ENCODE measurements at places on chromosomes 6 and 20.

GRCh38 chr20:22905658-22906057 lies 129.5 kb upstream of the SSTR4 start:
- DNase-seq: no peak

DNA sequence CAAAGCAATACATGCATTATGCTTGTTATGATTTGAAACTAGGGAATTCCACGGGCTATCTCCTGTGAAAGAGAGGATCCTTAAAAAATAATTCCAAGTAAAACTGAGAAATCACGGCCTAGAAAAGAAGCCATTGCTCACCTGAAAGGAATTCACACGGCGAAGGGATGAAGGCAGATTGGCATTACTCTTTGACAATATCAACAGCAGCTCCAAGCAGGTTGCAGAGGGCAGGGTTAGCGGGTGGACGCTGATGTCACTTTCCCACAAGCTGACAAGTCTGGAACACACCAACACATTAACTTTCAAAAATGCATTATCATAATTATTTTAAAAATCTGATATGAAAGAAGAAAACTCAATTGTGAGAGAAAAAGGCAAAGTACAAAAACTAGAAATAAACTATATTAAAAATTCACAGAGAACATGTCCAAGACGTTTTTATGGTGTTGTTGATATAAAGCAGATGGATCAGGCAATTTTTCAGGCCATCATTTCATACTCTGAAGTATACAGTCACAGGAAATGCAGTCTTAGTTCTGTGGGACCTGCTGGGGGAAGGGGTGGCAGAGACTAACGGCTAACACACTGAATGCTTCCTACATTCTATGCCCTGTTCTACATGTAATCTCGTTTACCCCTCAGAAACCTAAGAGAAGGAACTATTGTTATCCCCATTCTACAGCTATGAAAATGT lies 108.3 kb downstream of the UBE3D start:
- DNase-seq: no peak

DNA sequence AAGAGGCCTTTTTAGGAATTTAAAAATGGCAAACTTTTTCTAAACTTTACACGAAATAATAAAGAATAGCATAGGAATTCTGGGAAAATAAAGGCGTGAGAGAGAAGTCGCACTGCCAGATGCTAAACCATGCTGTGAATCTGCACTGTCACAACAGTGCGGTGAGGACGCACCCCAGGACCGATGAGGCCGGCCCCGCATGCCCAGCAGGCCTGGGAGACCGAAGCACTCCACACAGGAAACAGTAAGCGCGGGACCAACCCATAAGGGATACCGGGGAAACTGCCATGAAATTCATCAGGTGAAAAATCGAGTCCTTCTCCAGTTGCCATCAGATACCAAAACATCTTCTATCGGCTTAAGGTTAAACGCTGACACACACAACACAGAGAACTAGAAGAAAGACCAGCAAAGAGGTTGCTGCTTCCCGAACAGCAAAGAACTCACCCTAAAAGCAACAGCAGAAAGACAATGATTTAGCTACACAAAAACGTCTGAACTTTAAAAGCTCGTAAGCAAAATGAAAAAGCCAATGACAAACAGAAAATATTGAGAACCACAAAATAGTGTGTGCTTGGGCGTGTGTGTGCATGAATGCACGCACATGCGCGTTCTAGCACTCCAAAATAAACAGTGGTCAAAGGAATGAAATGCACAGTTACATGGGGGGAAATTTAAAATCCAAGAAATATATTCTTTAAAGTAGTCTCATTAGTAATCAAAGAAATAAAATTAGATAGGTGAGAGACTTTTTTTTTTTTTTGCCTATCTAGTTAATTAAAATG lies 15.4 kb downstream of the RAMACL start:
- DNase-seq: no peak

DNA sequence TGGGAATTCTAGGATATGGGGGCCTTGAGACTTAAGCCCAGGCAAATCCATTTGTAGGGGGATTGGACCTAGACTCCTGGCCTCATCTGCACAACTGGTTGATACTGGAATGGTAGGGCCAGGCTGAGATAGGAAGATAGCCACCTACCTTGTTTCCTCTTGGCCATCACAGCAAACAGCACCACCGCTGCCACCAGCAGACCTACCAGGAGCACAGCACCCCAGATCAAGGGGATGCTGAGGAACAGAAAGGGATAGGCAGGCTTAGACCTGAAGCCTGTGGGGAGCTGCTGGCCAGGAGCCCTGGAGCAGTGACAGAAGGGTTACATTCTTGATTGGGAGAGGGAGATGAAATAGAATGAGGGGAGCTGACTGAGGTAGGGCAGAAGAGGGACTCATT lies 3.5 kb downstream of the TREML1 start:
- no peak for DNase-seq

DNA sequence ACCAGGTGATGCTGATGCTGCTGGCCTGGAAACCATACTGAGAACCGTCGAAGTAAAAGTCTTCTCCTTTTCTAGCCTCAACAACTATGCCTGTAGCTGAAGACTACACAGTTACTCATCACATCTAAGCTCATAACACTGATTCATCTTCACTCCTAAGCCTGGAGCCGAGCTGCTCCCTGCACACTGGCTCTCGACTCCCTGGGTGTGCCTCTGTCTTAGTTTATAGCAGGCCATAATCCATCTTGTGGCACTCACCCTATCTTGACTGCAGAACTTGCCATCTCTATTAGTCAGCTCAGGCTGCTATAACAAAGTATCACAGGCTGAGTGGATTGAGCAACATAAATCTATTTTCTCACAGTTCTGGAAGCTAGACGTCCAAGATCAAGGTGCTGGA lies 191.0 kb downstream of the UNC5CL start:
- DNase-seq: no peak

DNA sequence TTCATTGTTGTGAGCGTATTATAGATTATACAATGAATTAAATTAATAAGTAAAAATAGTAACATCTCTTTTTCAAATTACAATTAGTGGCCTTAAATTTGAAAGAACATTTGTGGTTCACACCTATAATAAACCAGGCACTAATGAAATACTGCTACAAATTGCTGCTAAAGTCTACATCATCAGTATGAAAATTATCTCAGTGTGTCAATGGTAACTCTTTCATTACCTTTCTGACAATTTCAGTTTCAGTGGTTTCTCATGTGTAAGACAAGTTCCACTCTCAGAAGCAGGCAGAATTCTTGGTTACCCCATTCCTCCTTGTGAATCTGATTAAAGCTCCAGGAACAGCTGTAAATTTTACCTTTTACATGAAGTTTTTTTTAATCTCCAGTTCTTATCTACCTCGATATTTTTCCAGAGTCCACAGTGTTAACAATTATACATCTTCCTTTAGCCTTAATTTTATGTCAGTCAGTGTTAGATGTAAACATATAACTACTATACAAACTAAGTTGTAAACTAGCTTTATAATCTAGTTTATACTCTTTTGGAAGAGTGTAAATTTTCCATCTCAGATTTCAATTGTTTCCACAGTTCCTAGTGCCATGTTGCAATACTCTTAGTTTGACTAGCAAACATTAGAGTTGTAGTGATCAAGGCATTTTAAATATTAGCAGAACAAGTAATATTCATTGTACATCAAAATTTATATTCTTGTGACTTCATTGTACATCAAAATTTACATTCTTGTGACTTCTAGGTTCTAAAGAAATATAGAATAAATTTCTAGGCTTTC lies 1038.4 kb downstream of the EPHA7 start:
- no peak for DNase-seq

DNA sequence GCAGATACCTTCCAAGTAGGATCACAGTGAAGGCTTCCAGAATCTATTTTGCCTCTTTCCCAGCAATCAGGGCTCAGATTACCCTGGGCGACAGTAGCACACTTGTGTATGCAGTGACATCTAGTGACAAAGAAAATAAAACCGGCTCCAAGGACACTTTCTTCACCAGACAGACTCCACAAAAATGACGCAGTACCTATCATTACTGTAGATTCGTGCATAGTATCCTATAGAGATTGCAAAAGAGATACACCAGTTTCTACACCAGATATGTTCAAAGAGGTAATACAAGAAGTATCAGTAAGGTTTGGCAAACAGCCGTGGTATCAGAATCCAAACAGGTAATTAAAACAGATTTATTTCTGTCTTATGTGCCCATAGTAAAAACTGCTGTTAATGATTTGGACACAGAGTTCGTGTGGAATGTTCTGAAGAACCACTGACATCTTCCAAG lies 600.4 kb upstream of the JAG1 start:
- DNase-seq: no peak

GRCh38 chr6:45812922-45813321 lies 202.7 kb downstream of the CLIC5 start:
- DNase-seq: no peak

GRCh38 chr20:3818155-3819151 lies 1.9 kb upstream of the AP5S1 start:
- DNase-seq: no peak

- DNase-seq: no peak
Observed at GRCh38 chr6:47288267-47289090, 21.2 kb downstream of the TNFRSF21 start.

GRCh38 chr6:37077191-37077904 lies 71.9 kb downstream of the FGD2 start:
- no peak for DNase-seq

- no peak for DNase-seq
Observed at GRCh38 chr20:15576411-15576810, 996.8 kb downstream of the KIF16B start.

DNA sequence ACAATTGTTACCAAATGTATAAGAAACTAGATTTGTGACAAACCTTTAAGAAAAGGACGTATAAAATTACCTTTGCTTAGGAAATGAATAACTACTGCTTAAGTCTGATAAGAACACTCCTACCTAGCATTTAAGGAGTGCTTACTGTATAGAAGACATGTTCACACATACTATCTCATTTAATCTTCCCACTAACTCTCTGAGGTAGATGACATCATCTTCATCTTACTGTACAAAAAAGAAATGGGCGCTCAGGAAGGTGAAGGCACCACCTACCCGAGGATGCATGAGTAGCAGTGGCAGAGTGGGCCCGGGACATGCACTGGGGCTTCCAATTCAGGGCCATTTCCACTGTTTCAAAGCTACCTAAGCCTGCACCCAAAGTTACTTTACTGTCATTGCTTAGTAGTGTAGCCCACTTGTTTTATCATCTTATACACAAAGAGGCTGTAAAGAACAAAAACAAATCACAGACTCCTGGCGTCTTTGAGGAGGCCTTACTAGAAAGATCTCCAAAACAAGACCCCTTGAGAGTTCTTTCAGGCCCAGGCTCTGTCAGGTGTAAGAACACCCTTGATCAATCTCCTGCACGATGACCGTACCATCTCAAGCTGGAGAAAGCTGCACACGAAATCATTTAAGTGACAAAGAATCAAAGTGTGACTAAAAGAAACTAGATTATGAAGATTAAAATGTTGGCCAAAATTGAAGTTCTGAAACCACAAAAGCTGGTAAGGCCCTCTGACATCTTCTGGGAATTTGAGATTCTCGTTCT lies 128.0 kb downstream of the INSM1 start:
- DNase-seq: no peak

DNA sequence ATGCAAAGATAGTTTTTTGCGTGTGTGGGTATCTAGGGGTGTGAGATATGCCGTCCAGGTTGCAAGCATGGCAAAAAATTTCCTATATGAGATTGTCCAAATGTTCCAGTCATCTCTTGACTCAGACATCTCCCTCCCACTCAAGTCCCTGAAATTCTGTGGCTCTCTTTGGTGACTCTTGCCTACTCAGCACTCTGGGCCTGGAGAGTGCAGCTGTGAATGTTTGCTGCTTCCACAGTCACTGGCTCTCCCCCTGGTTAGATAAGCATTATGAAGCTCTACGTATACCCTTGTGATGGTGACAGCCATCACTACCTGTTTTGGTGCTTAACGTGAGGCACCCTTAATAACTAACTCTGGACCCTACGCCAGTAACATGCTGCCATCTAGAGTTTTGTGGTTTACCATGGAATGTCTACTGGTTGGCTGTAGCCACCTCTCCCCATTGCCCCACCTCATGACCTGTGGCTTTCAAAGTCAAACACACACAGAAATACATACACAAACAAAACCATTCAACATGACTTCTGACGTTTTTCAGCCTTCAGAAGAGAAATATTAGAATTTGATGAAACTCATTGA lies 621.9 kb upstream of the CITED2 start:
- no peak for DNase-seq

DNA sequence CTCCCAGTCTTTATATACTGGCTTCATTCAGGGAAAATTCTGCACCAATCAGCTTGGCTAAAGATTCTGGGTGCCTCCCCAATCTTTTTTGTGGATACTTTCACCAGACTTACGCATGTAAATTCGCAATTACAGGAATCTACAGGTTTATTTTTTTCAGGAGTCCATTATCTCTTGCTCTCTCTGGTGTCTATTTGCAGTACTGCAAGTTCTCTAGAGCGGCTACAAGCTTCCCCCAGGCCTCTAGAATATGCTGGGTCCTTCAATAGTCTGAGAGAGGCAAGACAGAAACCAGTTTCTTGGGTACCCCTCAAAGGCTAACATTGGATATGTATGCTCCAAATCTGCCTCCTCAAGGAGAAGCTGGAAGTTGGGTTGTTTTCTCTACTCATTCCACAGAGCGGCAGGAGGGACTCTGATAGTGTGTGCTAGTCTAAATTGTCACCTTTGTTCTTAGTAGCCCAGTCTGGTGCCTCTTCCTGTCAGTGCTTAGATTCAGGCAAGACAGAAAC lies 58.5 kb downstream of the SUN5 start:
- DNase-seq: no peak

DNA sequence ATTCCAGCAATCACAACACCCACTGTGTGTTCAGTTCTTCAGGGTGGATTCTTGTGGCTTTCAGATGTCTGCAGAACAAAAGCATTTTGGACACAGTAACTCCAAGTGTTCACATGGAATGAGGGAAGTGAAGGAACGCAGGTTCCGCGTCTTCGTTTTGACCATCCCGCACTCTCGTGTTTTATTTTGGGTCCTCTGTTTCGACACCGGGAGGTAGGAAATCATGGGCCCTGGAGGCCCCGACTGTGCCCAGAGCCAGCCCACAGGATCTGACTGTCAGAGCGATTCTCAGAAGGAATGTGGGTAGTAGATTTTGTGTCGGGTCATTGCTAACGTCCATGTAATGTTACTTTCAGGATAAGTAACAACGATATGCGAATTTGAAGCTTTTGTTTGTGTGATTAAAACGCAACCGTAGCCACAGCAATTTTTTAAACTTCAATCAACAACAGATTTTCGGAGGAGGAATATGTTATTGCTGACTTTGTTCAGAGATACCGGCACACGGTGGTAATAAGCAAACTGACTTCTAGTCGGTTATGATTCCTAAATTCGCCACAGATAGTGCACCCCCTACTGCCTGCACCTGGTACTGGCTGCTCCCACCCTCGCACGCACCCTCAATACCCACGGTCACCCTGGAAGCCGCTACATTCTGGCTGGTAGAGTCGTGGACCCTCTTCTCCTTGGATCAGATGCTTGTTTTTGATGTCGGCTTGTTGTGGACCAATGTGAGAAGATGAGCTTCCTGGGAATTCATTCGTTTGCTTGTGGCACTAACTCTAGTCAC lies 10.5 kb downstream of the NPEPL1 start:
- no peak for DNase-seq
